ENCODE measurements at places on chromosomes 7 and 10. TPM values are rescaled to one million over a fixed set of nuclear protein-coding genes. Genes with fewer than 3 reads are reported as not detected.
A peak's percentile ranks its signal among the peaks of the same experiment; 100 is the strongest.

- H3K4me1 ChIP-seq, result peaks cover 6% of the 10 kb centered on the region
- no peak for DNase-seq
- peaks cover 19% of the 10 kb centered on the region for H3K36me3 ChIP-seq
- no peaks in the 10 kb centered on the region for H3K27me3 ChIP-seq
- H3K27ac ChIP-seq, result no peak overlapping the region
These were observed 25.3 kb downstream of the WAC start for GRCh38 chr10:28558186-28558585.

GRCh38 chr7:143965280-143965679 is 10.6 kb downstream of the OR2F1 start:
- no peak overlapping the region for H3K27ac ChIP-seq
- no peak for DNase-seq
- no peaks in the 10 kb centered on the region for H3K36me3 ChIP-seq
- H3K4me3 ChIP-seq, result no peak overlapping the region
- H3K27me3 ChIP-seq, result no peaks in the 10 kb centered on the region

- H3K27ac ChIP-seq, result no peak overlapping the region
- H3K4me1 ChIP-seq, result peaks cover 22% of the 10 kb centered on the region
- H3K4me3 ChIP-seq, result no peak overlapping the region
- H3K27me3 ChIP-seq, result peaks cover 3% of the 10 kb centered on the region
- no peak for DNase-seq
These were observed 29.8 kb downstream of the GPRIN2 start for GRCh38 chr10:46526682-46527038.

DNA sequence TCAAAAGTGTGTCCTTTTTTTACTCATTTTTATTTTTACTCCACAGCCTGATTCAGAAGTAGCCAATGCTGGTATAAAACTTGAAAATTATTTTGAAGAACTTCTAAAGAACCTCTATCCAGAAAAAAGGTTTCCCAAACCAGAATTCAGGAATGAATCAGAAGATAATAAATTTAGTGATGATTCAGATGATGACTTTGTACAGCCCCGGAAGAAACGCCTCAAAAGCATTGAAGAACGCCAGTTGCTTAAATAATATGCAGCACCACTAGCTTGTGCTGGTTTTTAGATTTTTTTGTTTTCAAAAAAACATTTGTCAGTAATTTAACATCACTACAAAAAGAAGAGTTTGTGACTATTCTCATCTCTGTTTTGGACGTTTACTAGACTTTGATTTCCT is 116.5 kb downstream of the SVOPL start:
- DNase-seq, result no peak
- H3K27ac ChIP-seq, result no peak overlapping the region
- no peaks in the 10 kb centered on the region for H3K4me1 ChIP-seq
- peaks cover 17% of the 10 kb centered on the region for H3K36me3 ChIP-seq
- no peak overlapping the region for H3K4me3 ChIP-seq

- no peaks in the 10 kb centered on the region for H3K36me3 ChIP-seq
- H3K27ac ChIP-seq, result peak within 1 kb of the TSS; percentile 83
- H3K4me3 ChIP-seq, result peak within 1 kb of the TSS; percentile 74
- peaks cover 51% of the 10 kb centered on the region for H3K27me3 ChIP-seq
- DNase-seq, result peak; percentile 98
These were observed at the start of gene TWIST1 for GRCh38 chr7:19117091-19117869. TSS of gene TWIST1 (minus strand) at chr7:19117636. CDS start at chr7:19117321, 315 bp downstream.

GRCh38 chr7:29843093-29843492 is 36.8 kb downstream of the WIPF3 start:
- no peaks in the 10 kb centered on the region for H3K36me3 ChIP-seq
- no peaks in the 10 kb centered on the region for H3K27me3 ChIP-seq
- peaks cover 47% of the 10 kb centered on the region for H3K4me1 ChIP-seq
- H3K4me3 ChIP-seq, result no peak overlapping the region
- peak overlapping the region; percentile 49 for H3K27ac ChIP-seq

DNA sequence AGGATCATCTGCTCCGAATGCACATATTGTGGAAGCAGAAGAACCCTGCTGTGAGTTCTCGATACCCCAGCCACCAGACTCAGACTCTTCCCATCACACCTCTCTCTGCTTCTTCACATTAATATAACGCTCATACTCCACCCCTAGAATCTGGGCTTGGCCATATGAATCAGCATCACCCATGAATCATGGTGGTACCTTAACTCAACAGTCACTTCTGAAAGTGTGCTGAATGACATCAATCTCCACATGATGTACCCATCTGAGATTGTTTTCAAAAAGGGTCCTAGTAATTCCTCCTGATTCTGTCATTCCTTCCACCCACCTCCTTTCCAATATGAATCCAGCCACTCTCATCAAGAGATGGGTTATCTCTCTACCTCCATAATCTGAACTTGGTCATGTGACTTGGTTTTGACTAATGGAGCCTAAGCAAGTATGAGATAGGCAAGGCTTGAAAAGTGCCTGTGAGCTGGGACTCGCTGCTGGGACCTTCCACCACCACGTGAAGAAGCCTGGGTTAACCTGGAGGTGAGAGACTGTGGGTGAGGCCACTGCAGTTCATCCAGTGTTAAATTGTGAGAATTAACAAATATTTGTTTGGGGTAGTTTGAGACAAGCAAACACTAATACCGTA is 15.4 kb downstream of the YWHAG start:
- no peaks in the 10 kb centered on the region for H3K27me3 ChIP-seq
- H3K4me1 ChIP-seq, result peaks cover 21% of the 10 kb centered on the region
- peaks cover 54% of the 10 kb centered on the region for H3K36me3 ChIP-seq
- no peak for DNase-seq
- H3K27ac ChIP-seq, result no peak overlapping the region
- no peak overlapping the region for H3K4me3 ChIP-seq

DNA sequence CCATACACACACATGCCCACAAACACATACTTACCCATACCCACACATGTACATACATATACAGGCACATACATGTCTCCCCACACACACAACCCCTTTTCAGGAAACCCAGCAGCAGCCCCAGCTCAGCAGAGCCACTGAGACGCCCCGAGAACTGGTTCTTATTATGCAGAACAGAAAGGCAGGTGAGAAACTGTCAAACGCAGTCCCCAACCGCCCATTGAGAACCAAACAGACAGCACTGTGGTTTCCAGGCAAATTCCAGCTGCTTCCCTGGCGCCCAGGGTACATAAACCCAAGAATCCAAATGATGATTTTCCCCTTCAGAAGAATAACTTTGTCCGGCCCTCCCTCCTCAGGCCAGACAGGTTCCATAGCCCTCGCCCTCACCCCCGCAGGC is 366.6 kb upstream of the ZMIZ1 start:
- no peak for DNase-seq
- H3K27me3 ChIP-seq, result peaks cover 4% of the 10 kb centered on the region
- H3K4me3 ChIP-seq, result no peak overlapping the region
- no peak overlapping the region for H3K27ac ChIP-seq

DNA sequence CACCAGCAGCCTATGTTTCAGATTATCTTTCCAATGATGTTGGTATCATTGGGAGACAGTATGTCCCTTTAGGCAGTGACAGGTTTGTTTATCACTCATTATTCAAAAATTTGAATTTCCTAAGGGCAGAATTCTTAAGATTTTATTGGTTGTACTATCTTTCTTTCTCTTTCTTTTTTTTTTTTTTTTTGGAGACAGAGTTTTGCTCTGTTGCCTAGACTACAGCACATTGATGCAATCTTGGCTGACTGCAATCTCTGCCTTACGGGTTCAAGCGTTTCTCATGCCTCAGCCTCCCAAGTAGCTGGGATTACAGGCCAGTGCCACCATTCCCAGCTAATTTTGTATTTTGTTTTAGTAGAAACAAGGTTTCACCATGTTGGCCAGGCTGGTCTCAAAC is 111.2 kb downstream of the PON1 start:
- no peaks in the 10 kb centered on the region for H3K36me3 ChIP-seq
- H3K27me3 ChIP-seq, result no peaks in the 10 kb centered on the region
- DNase-seq, result peak; percentile 55
- no peak overlapping the region for H3K4me3 ChIP-seq
- H3K27ac ChIP-seq, result peak overlapping the region; percentile 81

GRCh38 chr10:80161321-80162083 is 29.0 kb downstream of the PLAC9 start:
- no peak for DNase-seq
- no peak overlapping the region for H3K27ac ChIP-seq
- no peak overlapping the region for H3K4me3 ChIP-seq
- peaks cover 67% of the 10 kb centered on the region for H3K4me1 ChIP-seq
- H3K36me3 ChIP-seq, result peaks cover 89% of the 10 kb centered on the region

Gene ACADSB
- 8.2 TPM for total RNA-seq

Gene MDH2
- total RNA-seq, result 59.8 TPM

Data from muscle of leg (tissue), 16 donors.